CD4-positive, alpha-beta T cell treated with Interleukin-4 for 1 hour (primary cell): ENCODE measurements at places on chromosomes 12 and 14.

DNA sequence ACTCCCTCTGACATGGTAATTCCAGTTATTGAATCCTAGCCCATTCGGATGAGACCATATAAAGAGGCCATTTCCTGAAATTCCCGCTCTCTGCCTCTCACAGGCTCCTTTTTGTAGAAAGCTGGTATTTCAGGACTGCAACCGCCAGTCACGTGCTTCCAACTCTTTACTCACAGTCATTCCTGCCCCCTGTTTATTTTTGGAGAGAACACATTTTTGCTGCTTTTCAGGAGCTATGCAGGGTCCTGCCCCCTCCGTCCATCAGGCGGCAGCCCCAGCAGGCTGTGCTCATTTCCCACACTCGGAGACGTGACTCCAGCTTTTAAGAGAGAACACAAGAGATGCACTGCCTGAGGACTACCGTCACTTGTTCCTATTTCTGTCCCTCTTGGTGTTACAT is 26.8 kb downstream of the IFT43 start:
- DNase-seq: no peak

DNA sequence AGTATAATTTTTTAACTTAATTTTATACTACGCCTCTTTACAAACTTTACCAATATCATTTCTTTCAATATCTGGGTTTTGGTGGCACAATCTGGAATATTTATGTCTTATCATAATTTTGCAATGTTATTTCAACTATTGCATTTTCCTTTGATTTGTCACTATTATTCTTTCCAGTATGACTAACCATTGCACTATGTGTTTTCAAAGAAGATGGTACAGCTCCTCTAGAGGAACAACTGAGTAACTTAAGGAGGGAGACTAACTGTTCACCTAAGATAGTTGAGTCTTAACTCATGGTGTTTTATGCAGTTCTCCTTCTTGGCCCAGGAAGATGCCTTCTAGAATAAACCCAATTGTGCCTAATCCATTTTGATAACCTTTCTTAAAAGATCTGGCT is 60.5 kb upstream of the KIF21A start:
- no peak for DNase-seq

GRCh38 chr12:3242199-3242863 is 165.2 kb downstream of the TSPAN9 start:
- DNase-seq: no peak

- no peak for DNase-seq
These were observed 115.7 kb downstream of the DIO2 start for GRCh38 chr14:80095623-80096022.

GRCh38 chr12:104737791-104738301 is 220.2 kb downstream of the SLC41A2 start:
- no peak for DNase-seq

DNA sequence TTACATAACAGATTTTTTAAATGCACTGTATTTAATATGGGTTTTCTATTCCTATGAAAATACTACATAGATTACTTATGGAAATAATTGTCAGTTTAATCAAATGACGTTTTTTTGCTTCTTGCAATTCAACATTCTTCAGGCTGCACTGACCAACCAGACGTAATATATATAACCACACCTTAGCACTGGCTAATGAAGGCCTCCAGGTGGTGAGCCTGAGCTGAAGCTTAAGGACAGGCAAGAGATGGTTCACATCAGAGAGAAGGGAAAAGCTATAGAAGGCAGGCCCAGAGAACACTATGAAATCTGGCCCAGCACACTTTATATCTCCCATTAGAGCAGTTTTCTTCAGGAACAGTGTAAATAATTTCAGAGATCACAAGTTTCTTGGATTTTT is 2.8 kb upstream of the MDGA2 start:
- no peak for DNase-seq

DNA sequence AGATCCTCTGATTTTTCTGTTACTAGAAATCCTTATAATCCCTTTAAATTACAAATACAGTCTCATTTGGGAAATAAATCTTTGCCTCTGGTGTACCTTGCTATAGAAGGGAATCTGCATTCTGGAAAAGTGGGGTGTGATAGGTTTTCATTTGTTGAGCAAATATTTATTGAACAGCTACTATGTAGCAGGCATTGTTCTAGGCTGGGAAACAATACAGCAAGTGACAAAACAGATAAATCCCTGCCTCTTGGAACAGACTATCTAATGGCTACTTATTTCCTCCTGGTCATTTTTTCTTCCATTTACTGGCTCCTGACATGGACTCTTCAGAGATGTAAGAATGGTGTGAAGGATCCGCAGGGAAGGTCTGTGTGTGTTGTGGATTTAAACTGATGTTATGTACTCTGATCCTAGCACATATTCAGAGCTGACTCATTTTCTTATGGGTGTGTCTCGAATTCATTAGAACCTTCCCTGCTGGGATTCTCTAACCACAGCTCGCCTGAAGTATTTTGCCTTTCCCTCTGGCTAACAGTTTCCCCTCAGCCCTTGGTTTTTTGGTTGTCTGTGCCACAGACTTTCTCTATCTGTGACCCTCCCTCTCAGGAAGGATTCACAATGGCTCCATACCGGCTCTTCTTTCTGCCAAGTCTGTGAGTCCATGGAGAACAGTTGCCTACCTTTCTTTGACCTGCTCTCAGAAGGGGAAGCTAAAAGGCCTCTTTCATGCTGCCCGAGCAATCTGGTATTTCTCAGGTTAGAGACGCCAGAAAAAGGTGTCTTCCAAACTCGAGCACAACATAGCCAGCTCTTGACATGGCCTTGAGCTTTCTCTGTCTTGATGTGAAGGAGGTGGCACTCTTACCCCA is 53.7 kb downstream of the TMTC2 start:
- DNase-seq: no peak

GRCh38 chr14:38867561-38868150 is 235.4 kb downstream of the SEC23A start:
- peak; percentile 49 for DNase-seq

GRCh38 chr12:51891843-51892242 is 3.9 kb downstream of the ANKRD33 start:
- no peak for DNase-seq

DNA sequence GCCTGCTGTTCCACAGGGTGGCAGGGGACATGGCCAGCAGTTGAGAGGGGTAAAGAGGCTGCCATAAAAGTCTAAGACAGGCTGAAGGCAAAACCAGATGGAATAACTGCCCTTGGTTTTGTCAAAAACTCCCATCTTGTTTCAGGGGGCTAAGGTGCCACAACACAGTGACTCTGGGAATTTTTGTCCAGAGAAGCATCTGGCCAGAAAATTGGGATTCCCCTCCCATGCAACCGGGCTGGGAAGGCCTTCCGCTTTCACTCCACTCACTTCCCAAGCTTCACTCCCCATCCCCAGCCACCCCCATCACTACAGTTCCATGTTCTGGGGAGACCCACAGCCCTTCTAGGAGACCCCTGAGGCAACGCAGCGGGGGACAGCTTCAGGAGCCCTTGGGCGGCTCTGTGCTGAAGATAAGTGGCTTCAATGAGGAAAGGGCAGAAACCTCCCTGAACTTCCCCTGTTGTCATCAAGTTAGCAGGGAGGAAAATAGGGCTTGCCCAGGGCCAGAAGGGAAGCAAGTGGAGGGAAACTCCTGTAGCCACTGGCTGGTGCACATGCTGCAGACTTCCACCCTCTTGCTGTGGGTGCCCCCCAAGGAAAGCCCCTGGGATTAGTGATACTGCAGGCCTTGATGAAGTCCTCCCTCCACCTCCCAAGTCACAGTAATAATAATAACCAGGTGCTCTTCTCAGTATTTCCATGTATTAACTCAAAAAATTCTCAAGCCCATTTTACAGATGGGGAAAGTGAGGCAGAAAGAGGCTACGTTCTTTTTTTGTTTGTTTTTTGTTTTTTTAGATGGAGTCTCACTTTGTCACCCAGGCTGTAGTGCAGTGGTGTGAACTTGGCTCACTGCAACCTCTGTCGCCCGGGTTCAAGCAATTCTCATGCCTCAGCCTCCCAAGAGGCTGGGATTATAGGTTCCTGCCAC is 6.0 kb downstream of the TMEM229B start:
- DNase-seq: no peak

DNA sequence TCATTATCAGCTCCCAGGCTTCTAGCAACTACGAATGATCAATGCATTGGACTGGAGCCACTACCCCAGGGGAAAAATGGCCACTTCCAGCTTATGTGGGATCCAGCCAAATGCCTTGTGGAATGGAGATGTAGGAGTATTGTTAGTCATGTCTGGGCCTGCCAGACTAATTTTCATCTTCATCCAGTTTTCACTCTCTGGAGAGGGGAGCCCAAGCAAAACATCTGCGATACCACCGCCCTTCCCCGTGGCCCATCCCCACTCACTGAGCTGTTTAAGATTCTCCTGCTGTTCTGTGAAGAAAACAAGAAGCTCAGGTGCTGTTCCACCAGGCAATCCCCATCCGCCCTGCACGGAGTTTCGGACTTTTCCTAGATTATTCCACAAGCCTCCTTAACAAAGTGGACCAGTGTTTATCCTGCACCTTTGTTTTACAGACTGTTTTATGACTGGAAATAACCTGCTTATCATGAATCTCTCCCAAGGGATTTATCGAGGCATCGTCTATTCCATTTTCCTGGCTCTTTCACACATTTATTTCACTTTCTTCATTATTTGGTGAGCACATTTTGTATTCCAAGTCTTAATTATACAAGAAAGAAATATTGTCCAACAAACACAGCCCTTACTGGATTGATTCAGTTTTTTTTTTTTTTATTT is 35.5 kb upstream of the MAX start:
- no peak for DNase-seq

DNA sequence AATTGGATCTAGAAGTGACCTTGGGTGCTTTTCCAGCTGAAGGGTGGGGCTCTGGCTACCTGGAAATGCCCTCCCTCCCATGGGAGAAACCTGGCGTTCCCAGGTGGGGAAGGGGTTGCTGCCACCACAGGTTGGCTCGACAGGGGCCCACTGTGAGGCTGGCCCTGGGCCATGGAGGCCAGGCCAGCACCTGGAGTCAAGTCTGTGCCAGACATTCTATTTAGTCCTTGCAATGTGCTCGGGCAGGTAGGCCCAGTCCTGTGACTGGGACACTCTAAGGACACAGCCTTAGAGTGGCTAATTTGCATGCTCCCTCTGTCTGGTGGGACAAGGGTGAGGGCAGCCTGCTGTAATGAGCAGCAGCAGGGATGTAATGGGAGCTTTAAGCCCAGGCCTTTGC is 11.9 kb downstream of the VRTN start:
- DNase-seq: no peak

DNA sequence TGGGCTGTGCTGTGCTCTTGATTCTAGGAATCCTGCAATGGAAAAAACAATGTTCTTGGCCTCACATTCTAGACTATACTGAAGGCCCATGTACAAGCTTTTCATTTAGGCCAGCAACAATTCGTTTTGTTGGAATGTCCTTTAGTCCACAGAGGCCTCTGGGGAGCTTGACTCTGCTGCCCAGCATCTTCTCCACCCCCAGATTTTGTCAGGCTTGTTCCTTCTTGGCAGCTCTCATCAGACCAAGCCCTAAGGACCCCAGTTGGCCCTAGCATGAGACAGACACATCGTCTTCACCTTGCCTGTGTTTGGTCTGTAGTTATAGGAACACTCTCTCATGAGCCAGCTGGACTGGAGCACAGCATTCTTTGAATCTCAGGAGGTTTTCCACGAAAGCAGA is 300.1 kb downstream of the VRK1 start:
- DNase-seq: no peak

DNA sequence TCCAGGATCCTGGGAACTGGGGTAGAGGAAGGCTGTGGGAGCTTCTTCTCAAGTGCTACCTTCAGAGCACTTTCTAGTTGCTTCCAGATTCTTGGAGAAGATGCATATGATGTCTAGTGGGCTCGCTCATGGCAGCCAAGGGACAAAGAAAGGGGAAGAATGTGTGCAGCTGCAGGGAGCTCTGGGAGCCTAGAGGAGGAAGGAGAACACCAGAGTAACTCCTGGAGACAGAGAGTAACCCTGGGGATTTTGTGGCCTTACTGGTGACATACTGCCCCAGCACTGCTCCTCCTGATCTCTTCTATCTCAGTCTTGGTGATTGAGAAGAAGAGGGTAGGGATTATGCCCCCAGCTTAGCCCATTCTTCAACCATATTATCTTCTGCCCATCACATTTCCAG is 10.3 kb upstream of the SP7 start:
- no peak for DNase-seq

DNA sequence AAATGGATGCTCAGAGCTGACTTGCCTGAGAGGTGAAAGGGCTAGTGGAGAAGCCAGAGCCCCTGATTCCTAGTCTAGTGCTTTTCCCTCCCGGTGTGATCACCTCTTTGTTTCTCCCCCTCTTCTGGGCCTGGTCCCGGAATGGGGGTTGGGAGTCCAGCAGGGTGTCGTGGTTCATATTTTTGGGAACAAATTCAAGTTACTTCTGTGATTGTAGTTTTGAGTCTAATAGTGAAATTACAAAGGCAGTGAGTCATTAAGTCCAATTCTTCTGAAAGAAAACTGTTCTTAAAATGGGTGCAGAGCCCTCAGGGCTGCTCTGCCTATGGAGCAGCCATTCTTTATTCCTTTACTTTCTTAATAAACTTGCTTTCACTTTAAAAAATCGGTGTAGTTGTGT is 7.6 kb downstream of the SUSD6 start:
- peak; percentile 17 for DNase-seq

DNA sequence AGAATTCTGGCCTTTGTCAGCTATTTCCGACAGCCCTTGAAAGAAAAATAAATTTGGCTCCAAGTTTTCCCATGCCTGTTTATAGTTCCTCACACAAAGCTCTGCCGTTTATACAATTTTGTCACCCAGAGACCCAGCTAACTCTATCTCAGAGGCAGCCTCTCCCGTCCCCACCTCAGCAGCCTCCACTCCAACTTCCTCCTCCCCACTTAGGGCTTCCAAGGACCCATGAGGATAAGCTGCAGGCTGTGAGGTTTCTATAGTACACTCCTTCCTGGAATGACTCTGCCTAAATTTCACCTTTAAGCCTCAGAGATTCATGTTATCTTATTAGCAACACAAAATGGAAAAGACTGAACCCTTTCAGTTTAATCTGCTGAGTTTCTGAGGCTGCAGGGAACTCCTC is 71.8 kb downstream of the TTC9 start:
- DNase-seq: no peak

DNA sequence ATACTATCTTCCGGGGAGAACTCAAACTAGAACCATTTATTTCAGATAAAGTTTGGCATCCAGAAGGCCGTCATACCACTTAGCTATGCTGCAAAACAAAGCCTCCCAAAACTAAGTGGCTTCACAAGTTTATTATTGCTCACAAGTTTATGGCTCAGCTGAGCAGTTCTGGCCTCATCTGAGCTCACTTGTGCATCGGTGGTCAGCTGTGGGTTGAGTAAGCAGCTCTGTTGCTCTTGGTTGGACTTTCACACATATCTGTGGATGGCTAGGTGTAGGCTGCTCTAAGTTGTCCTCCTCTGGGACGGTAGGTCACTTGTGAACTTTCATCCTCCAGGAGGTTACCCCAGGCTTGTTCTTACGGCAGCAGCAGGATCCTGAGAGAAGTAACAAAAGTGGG is 162.7 kb downstream of the BTG1 start:
- no peak for DNase-seq

DNA sequence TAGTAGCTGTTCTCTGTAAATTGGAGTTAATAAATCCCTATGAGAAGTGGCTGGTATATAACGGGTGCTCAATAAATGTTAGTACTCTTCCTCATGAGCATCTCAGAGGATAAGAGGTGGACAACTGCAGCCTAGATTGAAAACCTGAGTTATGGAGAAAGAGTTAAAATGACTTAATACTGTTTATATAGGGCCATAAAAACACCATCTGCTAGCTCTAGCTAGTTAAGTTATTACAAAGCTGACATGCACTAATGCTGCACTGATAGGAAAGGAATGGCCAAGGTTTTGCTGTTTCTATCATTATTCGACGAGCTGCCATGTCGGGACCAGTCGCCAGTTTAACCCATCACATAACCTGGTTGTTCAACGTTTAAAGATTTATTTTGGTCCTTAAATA is 72.0 kb upstream of the SEL1L start:
- no peak for DNase-seq

- no peak for DNase-seq
These were observed 16.3 kb downstream of the MARK3 start for GRCh38 chr14:103401223-103402214.
